Thoracic aorta (tissue), 2 donors: ENCODE measurements at places on chromosomes 6 and 20.
A peak's percentile ranks its signal among the peaks of the same experiment; 100 is the strongest.

DNA sequence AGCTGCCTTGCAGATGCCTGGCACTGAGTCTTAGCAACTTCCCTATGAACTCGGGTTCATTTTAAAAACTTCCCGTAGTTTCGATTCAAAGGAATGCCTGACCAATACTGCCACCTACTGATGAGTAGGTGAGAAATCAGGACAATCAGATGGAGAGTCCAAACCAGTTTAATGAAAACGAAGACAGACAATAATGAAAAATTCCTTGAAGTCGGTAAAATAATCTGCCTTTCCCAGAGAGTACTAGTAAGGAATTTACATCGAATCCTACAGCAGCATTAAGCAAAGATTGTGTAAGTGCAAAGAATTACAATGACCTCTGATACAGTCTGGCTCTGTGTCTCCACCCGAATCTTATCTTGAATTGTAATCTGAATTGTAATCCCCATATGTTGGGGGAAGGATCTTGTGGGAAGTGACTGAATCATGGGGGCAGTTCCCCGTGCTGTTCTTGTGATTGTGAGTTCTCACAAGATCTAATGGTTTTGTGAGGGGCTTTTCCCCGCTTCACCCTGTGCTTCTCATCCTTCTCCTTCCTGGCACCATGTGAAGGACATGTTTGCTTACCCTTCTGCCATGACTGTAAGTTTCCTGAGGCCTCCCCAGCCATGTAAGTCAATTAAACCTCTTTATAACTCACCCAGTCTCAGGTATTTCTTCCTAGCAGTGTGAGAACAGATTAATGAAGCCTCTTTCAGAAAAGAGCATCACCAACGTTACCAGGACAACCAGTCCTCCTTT, 134.4 kb downstream of the ARHGAP18 start:
- no peak for DNase-seq

DNA sequence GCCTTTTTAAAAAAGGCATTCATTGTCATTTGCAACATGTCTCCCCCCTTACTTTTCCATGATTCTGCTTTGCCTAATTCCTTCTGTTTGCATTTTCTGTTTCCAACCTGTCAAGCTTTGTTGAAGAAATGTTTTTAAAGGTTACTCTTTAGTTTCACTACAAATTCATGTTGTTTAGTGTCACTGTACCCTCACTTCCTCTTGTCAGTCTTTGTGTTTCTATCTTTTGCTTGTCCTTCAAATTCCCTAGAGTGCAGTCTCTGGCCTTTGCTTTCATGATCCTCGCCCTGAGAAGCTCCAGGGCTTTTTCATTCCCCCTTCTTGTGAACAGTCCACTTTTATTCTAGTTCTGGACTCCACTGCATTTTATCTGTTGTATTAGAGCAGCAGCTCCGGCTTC, 90.6 kb downstream of the MAP3K4 start:
- no peak for DNase-seq

GRCh38 chr6:33272275-33273128, 627 bp downstream of the RPS18 start:
- DNase-seq: no peak

DNA sequence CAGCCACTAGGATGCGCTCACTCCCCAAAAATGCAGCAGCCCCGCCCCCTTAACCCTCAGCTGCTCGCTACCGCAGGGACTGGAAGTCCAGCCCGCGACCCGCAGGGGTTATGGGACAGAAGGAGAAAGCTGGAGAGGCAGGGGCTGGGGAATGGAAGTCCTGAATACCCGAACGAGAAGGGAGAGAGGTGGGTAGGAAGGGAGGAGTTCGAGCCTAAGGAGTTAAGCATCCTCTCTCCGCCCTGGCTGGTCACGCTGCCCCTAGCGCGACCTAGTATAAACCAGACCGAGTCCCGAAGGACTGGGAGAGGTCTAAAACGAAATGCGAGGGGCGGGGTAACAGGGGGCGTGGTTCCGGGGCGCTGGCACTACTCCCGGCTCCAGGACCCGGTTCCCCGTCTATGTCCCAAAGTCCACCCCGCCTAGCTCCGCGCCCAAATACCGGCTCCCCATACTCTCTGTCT, 448 bp upstream of the DDAH2 start:
- DNase-seq: peak; percentile 84

DNA sequence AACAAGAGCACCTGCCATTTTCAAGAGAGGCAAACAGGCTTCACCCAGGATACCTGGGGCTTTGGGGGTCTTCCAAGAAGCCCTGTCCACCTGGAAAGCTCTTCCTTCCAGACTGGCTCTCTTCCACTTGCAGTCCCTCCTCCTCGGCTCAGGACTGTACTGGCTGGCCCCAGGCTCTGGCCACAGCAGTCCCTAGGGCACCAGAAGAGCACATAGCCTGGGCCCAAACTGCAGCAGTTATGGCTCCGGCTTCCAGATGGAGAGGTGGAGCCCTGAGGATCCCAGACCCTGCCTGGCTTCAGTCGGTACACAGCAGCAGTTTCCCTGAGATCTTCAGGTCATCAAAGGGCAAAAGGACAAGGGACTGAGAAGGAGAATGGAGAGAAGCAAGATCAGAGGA, 1.6 kb upstream of the SLC35B2 start:
- no peak for DNase-seq

DNA sequence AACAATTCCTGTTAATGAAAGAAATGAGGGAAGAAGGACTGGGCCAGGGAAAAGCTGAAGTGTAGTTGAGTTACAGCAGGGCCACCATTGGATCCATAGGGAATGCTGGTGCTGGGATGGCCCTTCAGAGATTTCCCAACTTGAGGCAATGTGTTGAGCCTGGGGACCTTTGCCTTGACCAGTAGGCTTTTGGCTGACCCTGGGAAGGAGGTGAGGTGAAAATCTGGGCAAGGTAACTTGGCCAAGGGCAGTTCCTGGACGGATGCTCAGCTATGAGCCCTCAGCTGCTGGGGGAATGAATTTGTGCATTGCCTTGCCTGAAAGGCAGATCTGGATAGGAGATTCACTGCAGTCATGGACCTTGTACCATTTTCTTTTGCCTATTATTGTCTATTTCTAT, 20.4 kb downstream of the UTRN start:
- no peak for DNase-seq

GRCh38 chr6:45690846-45691245, 313.1 kb upstream of the SUPT3H start:
- DNase-seq: no peak

GRCh38 chr6:43886067-43886461, 116.1 kb downstream of the VEGFA start:
- no peak for DNase-seq

- DNase-seq: no peak
These were observed 2.7 kb upstream of the MICA start for GRCh38 chr6:31400467-31401289.

GRCh38 chr6:69343851-69344250, 453.0 kb downstream of the LMBRD1 start:
- DNase-seq: no peak

GRCh38 chr6:326896-327537, 34.7 kb downstream of the DUSP22 start:
- DNase-seq: no peak

DNA sequence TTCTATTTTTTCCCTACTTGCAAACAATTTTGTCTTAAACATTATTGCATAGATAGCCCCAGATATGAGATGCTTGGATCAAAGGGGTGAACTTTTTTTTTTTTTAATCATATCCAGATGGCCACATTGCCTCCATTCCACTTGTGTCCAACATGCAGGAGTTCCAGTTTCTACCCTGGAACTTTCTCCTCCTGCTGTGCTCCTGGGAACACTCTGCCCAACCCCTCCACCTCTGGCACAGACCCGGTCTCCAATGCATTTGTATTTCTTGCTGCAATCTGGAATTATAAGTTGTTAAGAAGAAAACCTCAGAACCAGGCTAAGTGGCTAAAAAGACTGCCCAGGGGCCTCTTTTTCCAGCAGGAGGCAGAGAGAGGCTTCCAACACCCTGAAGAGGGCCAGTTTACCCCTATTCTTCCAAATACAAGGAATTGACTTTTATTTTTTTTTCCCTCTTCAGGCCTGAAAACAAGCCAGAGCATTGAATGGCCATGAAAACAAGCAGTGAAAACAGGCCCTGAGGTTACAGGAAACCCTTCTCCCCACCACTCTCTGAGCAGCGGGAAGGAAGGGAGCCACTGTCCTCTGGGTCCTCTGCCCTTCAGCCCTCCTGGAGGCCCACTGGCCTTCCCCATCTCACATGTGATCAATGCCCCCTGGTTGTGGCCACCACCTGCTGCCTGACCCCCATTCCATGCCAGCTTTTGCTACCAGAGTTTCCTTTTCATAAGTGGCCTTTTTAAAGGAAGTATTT, 44.3 kb downstream of the PDYN start:
- no peak for DNase-seq

GRCh38 chr6:79635232-79635543, 4.1 kb downstream of the SH3BGRL2 start:
- DNase-seq: no peak

- DNase-seq: no peak
These were observed 52.0 kb downstream of the ECT2L start for GRCh38 chr6:138847884-138848283.

- no peak for DNase-seq
These were observed 6.9 kb downstream of the FAM184A start for GRCh38 chr6:119071576-119071975.

DNA sequence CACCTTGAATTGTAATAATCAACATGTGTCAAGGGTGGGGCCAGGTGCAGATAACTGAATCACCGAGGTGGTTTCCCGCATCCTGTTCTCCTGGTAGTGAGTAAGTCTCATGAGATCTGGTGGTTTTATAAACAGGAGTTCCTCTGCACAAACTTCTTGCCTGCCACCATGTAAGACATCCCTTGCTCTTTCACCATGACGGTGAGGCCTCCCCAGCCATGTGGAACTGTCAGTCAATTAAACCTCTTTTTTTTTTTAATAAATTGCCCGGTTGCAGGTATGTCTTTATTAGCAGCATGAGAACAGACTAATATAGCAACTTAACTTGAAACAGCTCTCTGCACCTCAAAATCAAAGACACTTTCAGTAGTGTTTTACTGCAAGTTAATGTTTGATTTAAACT, 121.6 kb downstream of the OGFRL1 start:
- no peak for DNase-seq

- no peak for DNase-seq
These were observed 185.9 kb downstream of the UST start for GRCh38 chr6:148932731-148933130.

DNA sequence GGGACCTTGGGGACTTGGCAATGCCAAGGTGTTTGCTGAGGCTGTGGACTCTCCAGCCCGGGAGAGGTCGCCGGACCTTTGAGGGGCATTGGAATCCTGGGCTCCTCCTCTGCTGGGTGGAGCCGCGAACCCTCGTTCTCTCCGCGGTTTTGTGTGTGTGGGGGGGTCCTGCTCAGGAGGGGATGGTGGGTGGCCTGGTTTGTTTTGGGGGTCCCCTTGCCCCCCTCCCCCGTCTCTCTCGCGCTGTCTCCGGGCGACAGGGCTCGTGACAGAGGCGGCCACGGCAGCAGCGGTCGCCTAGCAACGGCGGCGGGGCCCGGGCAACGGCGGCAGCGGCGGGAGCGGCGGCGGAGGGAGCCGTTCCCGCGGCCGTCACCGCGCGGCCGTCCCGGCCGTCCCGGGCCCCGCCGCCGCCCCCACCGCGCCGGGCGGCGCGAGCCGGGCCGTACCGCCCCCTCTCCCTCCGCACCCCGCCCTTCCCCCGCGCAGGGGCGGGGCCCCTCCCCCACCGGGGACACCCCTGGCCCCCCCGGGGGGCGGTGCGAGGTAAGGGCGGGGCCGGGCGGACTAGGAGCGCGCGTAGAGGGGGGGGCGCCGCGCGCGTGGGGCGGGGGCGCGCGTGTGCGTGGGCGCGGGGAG, 7.8 kb downstream of the SYNGAP1 start:
- no peak for DNase-seq

DNA sequence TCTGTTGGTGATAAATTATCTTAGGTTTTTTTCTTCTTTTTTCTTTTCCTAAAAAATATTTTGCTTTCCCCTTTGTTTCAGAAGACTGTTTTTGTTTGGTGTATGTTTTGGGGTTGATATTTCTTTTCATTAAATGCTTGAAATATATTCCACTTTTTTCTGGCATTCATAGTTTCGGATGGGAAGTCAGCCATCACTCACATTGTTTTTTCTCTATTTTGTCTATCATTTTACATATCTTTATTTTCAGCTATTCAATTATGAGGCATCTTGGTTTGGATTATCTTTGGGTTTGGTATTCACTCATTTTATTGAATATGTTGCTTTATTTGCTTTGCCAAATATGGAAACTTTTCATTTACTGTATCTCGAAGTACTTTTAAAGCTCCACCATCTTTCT, 600.5 kb upstream of the EYS start:
- no peak for DNase-seq

DNA sequence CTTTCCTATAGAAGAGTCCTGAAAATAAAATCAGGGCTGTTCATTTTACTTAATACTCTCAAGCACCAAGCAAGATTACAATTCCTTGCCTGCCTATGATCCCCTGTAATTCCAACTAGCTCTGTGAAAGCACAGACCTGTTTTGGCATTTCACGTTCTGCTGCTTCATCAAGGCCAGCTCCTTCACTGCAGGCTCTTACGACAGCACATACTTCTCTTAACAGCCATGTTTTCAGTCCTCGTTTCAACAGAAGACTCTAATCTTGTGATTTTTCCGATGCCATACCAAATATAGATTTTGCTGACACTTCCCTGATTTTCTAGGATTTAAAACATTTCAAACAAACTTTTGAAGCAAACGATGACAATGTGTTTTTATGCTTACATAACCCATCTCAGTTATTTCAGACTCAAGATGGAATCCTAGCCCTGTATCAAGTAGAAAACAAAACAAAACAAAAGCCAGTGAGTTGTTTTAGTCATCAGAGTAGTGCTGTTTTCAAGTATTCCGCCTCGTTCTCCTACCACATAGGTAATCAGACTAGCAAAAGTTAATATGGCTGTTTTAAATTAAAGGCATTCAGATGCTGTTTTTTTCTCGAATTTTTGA, 616.5 kb upstream of the CITED2 start:
- DNase-seq: no peak

GRCh38 chr6:118974790-118975189, 39.8 kb upstream of the MCM9 start:
- no peak for DNase-seq

- no peak for DNase-seq
These were observed 1.9 kb upstream of the PTPN1 start for GRCh38 chr20:50508171-50508755.

- DNase-seq: no peak
These were observed 115.9 kb downstream of the PREX1 start for GRCh38 chr20:48711696-48712464.

DNA sequence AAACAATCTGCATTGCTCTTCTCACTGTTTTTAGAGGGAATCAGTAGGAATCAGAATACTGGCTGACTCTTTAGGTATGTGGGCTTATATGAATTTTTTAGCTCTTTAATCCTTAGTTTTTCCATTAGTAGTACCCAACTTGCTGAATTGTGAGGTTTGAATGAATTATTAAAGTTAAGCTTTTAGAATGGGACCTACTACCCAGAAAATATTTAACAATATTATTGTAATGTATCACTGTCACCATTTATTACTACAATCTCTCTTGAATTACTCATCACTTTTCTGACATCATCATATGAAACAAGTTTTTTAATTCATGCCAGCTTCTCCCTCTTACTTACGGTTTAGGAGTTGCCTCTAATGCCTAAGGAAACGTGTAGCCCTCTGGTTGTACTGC, 212.7 kb downstream of the BCKDHB start:
- no peak for DNase-seq

GRCh38 chr20:8073024-8073832, 53.7 kb upstream of the TMX4 start:
- no peak for DNase-seq

- DNase-seq: no peak
These were observed 9.0 kb upstream of the GRM4 start for GRCh38 chr6:34154668-34155447.
